GM23338 (cell line): ENCODE measurements at places on chromosomes 11 and 22. TPM values are rescaled to one million over a fixed set of nuclear protein-coding genes. Genes with fewer than 3 reads are reported as not detected.

DNA sequence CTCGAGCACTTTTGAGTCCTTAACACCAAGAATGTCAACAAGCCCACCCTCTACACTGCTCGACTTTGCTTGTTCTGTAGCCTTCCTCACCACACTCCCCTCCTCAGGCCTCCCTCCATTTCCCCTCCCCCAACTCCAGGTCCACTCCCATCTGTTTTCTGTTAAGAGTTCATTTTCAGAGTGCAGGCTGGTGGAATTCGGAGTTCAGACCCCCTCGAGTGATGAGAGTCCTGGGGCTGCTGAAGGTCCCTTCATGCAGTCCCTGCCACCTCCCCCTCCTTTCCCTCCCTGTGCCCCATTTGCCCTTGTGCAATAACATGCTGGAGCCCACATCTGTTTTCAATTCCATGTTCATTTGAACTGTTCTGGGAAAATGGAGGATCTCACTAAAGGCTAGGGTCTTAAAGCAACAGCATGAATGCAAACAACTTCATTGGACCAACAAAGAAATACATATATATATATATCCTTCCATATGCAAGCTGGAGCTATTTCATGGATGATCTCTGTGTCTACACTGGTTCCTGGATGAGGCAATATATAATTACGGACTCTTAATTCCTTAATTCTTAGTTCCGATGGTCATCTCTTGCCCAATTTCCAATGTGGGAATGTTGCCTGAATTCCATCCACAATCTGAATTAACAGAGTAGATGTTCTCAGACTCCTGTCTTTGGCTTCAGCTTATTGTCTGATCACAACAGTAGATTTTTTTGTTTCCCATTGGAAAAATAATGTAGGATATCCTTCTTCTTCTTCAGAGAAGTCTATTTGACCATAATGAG, 340.4 kb downstream of the ETS1 start:
- H3K36me3 ChIP-seq, result no peaks in the 10 kb centered on the region
- no peak overlapping the region for H3K4me3 ChIP-seq
- DNase-seq, result no peak
- H3K4me1 ChIP-seq, result peaks cover 4% of the 10 kb centered on the region; the same call in 1 of the 2 replicates

- H3K27me3 ChIP-seq, result no peaks in the 10 kb centered on the region
- no peak for DNase-seq
- no peaks in the 10 kb centered on the region; the same call in 1 of the 2 replicates for H3K4me1 ChIP-seq
- no peak overlapping the region for H3K27ac ChIP-seq
- no peak overlapping the region for H3K4me3 ChIP-seq
Measured at GRCh38 chr11:15858881-15859280, 497.5 kb downstream of the SOX6 start.

The SLC35F2 gene
- total RNA-seq, result 28.9 and 32.5 TPM in 2 replicates

The ANO5 gene
- 6.8 and 8.3 TPM in 2 replicates for total RNA-seq

The NTM gene
- 5.3 and 14.6 TPM in 2 replicates for total RNA-seq
